ENCODE measurements at places on chromosomes 5 and 9.

DNA sequence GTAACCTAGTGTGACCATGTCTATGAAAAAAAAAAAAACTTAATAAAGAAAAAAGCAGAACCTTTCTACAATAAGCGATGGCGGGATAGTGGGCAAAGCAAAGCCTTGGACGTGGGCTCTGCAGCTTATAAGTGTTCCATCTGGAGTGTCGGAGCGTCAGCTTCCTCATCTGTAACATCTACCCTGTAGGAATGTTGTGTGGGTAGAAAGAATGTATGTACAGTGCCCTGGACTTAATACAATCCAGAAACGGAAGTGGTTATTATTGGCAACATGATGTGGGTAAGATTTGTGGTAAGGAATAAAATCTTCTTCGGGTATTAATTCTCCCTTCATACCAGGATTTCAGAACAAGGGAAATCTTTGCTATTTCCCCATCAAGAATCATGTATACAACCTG is 66.5 kb downstream of the SEMA5A start:
- no peak for DNase-seq

GRCh38 chr5:29845206-29845605 is 1348.3 kb upstream of the CDH6 start:
- DNase-seq = no peak

DNA sequence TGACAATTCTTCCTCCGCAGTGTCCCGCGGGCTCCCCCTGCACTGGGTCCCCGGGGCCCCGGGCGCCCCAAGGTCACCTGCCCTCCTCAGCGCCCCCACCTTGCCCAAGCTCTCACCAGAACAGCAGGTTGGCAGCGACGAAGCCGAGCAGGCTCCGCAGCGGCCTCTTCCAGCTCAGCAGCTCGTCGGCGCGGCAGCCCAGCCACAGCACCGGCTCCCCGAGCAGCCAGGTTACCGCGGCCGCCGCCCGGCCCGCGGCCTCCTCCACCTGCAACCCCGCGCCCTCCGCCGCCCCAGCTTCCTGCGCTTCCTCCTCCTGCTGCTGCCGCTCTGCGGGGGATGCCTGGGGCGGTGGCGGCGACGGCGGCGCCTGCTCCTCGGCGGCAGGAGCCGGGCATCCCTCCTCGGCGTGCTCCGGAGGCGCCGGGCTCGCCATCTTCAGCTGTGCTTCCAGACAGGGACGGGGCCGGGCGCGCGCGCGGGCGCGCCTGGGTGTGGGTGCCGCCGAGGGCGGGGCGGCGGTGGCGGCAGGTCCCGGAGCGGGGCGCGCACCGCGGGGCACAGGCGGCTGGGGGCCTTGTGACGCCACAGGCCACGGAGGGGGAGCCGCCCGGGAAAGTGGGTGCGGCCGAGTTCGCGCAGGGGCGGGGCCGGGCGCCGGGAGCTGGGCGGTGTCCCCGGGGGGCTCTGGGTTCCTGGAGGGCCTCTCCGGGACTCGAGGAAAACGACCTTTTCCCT is at the start of gene RETREG1:
RETREG1 (minus strand) TSS at position 462 of the 738 bp plus-strand sequence; CDS start at position 436, 26 bp downstream.
- peak; percentile 79 for DNase-seq

GRCh38 chr5:88545338-88545737 is 276.7 kb upstream of the TMEM161B start:
- DNase-seq = no peak

- DNase-seq = no peak
Measured at GRCh38 chr5:130974021-130974683, 190.9 kb downstream of the HINT1 start.

GRCh38 chr9:16043756-16044578 is 491.1 kb downstream of the CCDC171 start:
- DNase-seq = no peak

Measured in stimulated activated CD4-positive, alpha-beta T cell treated with anti-CD3 and anti-CD28 coated beads, TNF-alpha, amount 100 ng/mL, for 1 hour (primary cell).